NCI-H526 (cell line): ENCODE measurements at places on chromosomes 12 and 14.

DNA sequence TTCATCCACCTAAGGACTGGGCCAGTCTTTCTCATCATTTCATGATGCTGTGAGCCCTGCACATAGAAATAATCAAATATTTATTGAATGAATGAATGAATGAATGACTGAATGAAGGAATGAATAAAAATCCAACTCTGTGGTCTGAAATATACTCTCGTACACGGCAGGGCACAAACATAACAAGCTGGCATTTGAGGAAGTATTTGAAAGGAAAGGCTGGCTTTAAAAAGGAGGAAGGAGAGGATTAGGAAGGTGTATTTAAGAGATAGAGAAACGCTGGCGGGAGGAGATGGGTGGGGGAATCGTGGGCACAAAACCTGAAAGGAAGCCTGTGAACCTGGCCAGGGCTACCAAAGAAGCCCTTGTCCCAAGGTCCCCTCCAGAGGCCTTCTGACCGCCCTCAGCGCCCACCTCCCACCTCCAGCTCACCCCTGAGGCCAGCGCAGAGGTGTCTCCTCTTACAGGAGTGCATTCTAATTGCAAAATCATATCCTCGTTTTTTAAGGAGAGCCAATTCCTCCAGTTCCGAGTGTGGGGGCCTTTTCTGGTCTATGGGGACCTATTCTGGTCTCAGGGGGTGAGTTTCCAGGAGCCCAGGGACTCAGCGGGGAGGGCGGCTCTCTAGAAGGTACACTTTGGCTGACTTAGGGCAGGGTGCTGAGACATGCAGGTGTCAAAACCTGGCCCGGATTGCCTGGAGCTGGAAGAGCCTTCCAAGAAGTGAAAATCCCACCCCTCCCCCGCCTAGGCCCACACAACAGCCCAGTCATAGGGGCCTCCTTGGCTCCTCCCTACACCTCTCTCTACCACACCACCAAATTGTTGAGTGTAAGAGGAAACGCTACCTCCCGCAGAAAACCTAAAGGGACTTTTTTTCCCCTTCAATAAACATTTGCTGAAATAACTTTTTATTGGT, 8.7 kb upstream of the JDP2 start:
- DNase-seq = no peak

- DNase-seq = no peak
Observed at GRCh38 chr12:23687947-23688346, 261.5 kb downstream of the SOX5 start.

- no peak for DNase-seq
Observed at GRCh38 chr12:131027876-131028586, 74.3 kb downstream of the ADGRD1 start.

DNA sequence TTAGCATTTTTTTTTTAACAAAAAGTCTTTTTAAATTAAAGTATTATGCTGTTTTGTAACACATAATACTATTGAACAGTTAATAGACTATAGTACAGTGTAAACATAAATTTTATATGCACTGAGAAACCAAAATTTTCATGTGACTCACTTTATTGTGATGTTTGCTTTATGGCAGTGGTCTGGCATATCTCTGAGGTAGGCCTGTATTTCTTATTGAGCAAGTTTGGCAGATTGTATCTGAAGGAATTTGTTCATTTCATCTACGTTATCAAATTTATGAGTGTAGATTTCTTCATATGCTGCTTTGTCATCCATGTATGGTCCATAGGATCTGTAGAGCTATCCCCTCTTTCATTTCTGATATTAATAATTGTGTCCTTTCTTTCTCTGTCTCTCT, 78.8 kb upstream of the PDE3A start:
- no peak for DNase-seq

- no peak for DNase-seq
Observed at GRCh38 chr14:52711666-52712065, 4.7 kb downstream of the PSMC6 start.

- no peak for DNase-seq
Observed at GRCh38 chr12:43896496-43896895, 60.6 kb downstream of the TMEM117 start.
